ENCODE measurements at places on chromosomes 1 and 21. TPM values are rescaled to one million over a fixed set of nuclear protein-coding genes. Genes with fewer than 3 reads are reported as not detected.

The MNDA gene
- not detected for total RNA-seq

The CYP4A11 gene
- not detected for total RNA-seq

DNA sequence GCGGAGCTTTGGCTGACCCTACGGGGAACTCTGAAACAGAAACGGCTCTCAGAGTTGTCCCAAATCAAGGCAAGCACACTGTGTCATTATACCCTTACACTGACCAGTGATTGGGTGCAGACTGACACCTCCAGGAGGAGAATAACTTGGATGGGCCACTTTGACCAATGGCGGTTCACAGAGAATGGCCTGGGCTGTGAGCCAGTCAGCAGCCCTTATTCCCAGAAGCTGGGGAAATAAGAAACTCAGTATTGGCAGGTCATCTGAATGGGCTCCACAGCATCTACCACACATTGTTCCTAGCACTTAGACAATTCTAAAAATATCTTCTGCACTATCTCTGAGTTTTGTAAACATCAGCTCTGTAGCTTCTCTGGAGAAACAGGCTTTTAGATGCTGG is 265.2 kb downstream of the ADGRL2 start:
- no peak for DNase-seq

DNA sequence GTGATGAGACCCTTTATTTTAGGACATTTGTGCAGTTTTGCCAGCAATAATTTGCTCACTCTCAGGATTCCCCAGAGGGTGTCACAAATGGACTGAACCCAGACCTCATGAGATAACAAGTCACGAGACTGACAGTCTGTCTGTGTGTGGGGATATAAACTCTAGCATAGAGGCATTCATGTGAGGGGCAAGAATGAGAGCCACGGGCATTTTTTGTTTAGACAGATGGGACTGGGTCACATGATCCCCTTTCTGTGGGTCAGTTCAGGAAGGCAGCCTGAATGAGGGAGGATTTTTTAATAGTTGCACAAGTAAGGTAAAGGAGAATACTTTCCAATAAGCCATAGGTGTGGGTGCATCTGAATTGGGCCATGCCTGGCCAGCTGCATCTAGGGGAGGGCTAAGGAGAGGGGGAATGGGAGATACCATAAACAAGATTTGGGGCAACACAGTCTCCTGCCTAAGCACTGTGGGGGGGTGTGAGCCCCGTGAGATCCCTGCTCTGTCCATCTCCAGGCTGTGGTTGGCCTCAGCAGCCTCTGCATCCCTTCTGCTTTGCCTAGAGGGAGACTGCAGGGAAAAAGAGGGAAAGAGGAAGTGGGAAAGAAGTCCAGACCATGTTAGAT is 66.6 kb downstream of the NAV1 start:
- no peak for DNase-seq

DNA sequence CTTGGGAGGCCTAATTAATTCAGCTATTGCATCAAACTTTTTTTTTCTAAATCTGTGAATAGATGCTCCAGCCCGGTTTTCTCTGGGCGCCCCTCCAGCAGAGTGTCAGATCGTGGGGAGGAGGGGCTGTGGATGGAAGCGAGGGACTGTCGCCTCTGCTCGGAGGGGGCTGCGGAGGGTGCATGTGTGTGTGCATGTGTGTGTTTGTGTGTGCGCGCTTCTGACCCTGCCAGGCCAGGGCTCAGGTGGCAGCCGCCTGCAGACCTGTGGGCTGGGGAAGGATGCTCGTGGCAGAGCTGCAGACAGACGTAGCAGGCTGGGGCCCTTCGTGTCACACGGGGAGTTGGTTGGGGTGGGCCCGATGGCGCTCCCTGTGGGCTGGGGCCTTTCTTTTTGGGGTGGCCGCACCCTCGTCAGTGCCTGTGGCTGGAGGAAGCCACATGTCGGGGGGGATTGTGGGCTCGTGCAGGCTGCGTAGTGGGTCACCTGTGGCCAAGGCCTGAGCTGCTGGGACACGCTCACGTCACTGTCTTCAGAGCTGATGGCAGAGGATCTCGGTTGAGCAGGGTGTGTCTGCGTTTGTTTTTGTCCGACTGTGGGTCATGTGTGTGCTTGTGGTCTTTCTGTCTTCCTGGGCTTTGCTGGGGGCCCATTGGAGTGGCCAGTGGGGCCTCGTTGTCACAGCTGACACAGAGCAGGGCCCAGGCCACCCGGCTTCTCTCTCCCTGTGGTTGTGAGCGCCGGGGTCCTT is 2.8 kb downstream of the SKI start:
- peak; percentile 59 for DNase-seq

DNA sequence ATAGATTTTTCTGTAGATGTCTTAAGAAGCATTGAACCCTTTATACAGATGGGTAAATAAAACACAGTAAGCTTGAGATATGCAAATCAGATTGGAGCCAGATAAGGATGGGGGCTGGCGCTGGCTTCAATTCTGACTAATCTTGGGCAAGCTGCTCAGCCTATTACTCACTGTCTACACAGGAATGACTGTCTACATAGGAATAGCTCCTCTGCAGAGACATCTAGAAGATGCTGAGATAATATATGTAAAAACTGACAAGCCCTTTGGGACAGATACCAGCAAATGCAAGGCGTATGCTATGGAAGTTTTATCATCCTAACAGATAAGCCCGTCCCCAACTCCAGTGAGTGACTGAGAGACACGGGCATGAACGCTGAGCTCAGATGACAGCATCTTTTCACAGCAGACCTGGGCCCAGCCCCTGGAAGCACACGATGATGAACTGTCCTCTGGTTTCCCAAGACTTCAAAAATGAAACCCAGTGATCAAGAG is 1.7 kb downstream of the CLDN14 start:
- DNase-seq, result peak; percentile 69

The TMEM81 gene
- total RNA-seq, result 3.2 TPM

The HEYL gene
- total RNA-seq, result 0.19 TPM

DNA sequence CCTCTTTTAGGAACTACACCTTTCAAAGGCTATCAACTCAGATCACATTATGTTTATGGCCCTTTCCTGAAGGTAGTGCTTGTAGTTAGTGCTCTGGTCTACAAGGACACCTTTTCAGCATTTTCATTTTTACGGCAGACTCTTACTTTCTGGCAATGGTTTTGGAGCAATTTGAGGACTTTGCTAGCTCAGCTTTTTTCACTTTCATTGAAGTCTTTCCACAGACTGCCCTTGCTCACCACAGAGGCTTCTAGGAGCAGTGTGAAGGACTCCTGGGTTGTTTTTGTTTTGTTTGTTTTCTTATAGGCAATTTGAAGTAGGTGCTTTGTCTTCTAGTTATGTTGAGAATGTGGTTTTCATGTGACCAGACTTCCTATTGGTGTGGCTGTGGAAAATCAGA is 43.1 kb downstream of the CD55 start:
- DNase-seq, result no peak

The RIPK4 gene
- total RNA-seq, result 0.10 TPM

DNA sequence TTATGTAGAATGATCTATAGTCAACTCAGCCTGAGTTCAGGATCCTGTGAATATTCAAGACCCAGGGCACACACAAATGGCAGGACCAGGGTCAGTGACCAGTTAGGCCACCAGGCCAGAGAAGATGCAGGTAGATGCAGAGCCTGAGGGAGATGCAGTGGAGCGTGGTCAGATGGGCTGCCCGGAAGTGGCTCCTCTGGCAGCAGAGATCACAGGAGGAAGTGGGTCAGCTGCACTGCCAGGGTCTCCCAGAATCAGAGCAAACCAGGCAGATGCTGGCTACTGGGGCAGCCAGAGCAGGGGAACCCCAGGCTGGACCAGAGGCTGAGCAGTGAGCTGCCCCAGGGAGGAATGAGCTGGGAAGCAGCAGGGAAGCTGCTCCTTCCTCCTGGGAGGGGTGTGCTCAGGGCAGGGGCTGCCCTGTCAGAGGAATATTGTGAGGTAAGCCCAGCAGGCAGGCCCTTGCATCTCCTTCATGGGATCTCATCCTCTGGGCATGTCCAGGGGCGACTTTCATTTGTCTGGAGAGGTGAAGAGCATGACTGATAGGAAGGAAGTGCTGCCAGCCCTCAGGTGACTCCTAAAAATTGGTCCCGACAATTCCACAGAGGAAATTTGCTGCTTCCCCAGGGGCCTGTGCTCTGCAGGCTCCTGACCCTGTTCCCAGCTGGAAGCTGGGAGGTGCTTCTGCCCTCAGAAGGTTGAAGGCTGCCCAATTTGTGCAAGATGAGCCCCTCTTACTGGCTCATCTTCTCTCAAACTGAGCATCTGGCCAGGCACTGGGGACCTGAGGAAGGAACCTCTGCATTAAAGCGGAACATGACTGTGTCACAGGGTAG is 49.3 kb downstream of the STUM start:
- no peak for DNase-seq

DNA sequence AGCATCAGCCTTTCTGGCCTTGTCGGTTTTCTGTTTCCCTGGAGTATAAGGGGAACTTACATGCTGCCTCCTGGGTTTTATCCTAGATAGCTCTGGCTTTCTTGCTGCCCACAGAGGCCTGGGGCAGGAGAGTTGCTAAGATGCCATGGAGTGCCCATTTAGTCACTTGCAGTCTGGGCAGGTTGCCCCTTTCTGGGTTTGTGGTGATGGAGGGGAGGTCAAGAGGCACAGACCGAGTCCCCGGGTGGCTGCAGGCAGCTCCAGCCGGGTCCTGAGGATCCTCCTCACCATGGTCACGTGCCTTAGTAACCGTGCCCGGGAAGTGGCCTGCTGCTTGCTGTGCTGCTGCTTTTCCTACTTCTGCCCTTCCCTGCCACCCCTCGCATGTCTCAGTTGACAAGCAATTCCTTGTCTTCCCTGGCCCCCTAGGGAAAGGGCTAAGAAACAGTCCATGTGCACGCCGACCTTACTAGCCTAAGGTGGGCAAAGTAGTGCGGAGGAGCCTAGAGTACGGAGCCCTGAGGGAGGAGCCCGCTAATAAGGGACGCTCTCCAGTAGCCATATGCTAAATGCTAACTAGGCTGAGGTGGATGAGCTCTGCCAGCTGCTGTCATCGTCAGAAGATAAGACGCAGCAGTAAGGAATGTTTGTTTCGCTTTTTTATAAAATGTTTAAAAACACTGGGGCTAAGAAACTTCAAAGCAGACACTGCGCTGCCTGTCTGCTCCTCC is 34.8 kb downstream of the CLCA1 start:
- DNase-seq, result no peak

The BTBD19 gene
- total RNA-seq, result 35.2 TPM

The HSF2BP gene
- 0.50 TPM for total RNA-seq

DNA sequence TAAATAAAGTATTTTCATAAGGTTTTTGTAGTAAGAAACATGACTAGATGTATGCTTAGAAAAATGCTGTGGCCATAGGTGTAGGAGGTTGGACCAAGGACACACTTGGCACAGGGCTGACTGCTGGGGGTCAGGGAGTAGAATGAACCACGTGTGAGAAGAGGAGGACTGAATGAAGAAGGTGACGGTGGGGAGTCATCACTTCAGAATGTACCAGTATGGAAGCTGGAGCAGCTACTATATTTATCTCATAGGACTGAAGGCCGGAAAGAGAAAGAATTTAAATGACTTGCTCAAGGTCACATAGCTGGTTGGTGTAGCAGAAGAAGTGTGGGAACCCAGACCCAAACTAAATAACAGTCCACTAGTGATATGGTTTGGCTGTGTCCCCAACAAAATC is 79.8 kb upstream of the HAO2 start:
- no peak for DNase-seq

- peak; percentile 94 for DNase-seq
Observed at GRCh38 chr1:41919764-41920397, 1.2 kb upstream of the HIVEP3 start.

The PPIAL4G gene
- 0.14 TPM for total RNA-seq

DNA sequence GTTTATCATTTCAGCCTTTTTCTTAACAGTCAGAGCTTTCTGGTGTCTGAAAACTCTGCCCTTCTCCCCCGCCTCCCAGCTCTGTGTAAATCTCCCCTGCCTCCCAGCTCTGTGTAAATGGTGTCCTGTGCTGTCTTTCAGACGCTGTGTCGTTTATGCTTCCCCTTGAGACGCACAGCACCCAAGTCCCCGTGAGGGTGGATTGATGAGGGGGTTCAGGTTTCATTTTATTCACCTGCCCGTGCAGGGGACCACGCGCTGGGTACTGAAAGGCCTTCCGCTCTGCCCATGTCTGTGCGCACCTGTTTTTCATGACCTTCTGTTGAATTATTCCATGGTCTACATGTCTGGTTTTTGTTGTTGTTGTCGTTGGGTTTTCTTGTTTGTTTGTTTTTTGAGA is 108.2 kb upstream of the COL6A1 start:
- DNase-seq, result no peak

The KCND3 gene
- total RNA-seq, result not detected

The DMRTA2 gene
- not detected for total RNA-seq

DNA sequence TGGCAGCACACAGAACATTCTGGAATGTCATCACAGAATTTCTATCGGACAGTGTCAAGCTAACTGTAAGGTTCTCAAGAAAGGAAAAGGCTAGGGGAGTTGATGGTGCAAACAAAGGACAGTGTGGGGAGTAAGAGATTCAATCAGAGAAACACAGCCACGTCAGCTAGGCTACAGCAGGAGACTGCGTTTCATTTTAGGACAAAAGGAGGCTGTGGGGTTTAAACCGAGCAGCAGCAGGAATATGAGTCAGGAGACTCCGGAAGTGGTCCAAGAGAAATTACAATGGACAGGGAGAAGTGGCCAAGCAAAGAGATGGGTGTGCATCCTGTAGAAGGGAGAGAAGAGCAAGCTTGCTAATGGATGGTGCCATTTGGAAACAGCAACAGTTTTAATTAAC is 37.4 kb upstream of the C1orf198 start:
- no peak for DNase-seq

The SLC39A1 gene
- total RNA-seq, result 67.0 TPM

The RRP1B gene
- 66.7 TPM for total RNA-seq

Measured in activated CD4-positive, alpha-beta memory T cell treated with anti-CD3 and anti-CD28 coated beads for 36 hours (primary cell).